Activated CD4-positive, alpha-beta memory T cell treated with anti-CD3 and anti-CD28 coated beads, Interleukin-2, amount 10 ng/mL, durations not matched to agents 7 days and 5 days (primary cell): ENCODE measurements at places on chromosomes 13 and 19.

GRCh38 chr13:113420833-113421600 lies 32.3 kb downstream of the ADPRHL1 start:
- DNase-seq: no peak
- H3K27me3 ChIP-seq: no peaks in the 10 kb centered on the region
- no peaks in the 10 kb centered on the region for H3K4me1 ChIP-seq
- no peak overlapping the region for H3K27ac ChIP-seq

DNA sequence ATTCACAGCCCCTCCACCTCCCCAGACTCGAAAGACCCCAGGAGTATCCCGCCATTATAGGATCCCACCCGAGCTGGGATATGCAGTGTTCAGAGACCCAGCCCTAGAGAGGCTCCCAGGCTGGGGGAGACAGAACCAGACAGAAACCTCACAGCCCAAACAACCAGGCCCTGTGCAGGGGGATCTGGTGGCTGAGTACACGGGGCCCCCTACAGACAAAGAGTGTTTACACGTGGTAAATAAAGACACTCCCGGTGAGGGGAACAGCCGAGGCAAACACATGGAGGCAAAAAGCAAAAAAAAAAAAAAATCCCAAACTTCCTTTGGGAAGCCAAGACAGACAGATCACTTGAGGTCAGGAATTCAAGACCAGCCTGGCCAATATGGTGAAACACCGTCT lies 25.1 kb downstream of the TINCR start:
- DNase-seq: no peak
- no peaks in the 10 kb centered on the region for H3K27me3 ChIP-seq
- H3K4me3 ChIP-seq: no peak overlapping the region
- no peaks in the 10 kb centered on the region for H3K4me1 ChIP-seq
- H3K36me3 ChIP-seq: no peaks in the 10 kb centered on the region

GRCh38 chr13:19060311-19061002 lies 121.2 kb downstream of the TUBA3C start:
- H3K4me1 ChIP-seq: no peaks in the 10 kb centered on the region
- no peak for DNase-seq
- no peak overlapping the region for H3K4me3 ChIP-seq
- H3K27ac ChIP-seq: no peak overlapping the region
- no peaks in the 10 kb centered on the region for H3K36me3 ChIP-seq
- no peaks in the 10 kb centered on the region for H3K27me3 ChIP-seq

DNA sequence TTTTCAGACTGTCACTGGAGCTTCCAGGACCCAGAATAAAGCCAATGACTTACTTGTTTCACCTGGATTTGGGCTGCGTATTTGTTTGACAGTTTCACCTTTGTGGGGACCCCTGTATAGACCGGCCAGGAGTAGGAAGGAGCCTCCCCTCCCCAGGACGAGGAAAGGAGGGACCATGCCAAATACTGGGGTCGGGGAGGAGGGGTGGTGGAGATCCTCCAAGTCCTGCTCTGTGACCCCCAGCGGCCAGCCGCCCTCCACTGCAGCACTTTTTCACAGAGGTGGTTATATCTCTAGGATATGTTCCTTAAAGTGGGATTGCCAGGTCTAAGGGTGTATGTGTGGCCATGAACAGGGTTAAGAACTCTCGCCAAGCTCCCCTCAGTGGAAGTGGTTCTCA lies 25.7 kb upstream of the ZNF492 start:
- no peak overlapping the region for H3K4me3 ChIP-seq
- H3K36me3 ChIP-seq: no peaks in the 10 kb centered on the region
- no peak overlapping the region for H3K27ac ChIP-seq
- H3K4me1 ChIP-seq: no peaks in the 10 kb centered on the region
- no peak for DNase-seq
